Non-pigmented ciliary epithelial cell (primary cell): ENCODE measurements at places on chromosomes 3 and 15.

GRCh38 chr3:62325896-62326295 lies 47.5 kb downstream of the FEZF2 start:
- no peak for DNase-seq

DNA sequence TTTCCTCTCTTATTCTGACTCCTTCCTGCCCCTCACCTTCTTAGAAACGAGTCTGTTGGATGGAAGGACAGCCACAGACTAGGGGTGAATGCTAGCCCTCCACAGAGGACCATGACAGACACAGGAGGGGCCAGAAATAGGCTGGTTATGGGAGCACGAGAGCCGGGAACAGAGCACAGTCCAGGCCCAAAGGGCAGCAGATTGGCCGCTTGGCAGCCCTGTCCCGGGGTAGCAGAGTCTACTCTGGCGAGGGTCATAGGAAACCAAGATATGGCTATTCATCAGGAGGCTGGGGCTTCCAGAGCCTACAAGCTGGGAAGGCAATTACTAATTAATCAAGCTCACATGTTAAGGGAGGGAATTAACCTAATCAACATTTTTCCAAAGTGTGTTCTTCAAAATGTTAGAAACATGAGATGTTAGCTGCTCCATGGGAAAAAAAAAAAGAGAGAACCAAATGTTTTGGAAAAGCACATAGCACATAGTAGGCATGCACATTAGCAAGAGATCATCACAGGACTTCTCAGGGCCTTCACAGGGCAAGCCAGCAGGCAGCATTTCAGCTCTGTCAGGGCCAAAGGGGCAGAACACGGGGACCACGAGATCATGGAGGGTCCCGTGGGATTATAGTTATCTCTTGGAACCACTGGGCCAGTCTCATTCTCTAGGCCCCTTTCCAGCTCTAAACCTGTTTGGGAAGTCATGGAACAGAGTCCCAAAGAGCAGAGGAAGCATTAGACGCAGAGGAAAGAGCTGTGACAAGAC lies 13.3 kb downstream of the SEMA3G start:
- DNase-seq: no peak

- DNase-seq: no peak
Measured at GRCh38 chr15:81146466-81146865, 12.4 kb downstream of the CFAP161 start.

DNA sequence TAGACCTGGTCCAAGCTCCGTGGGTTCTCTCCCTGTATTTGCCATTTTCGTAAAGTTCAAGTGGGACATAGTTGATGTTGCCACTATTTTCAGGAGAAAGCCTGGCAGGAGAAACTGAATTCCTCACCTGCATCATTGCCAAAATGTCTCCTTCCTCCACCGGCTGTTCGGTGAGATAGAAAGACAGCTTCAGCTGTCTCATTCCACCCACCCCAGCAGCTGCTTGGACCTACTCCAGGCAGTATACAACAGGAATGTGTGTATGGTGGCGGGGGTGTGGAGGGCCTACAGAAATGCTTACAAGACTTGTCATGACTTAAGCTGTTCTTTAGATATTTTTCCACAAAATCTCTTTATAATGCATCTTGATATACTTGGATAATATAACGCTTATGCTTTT lies 132.7 kb upstream of the RAP2B start:
- peak; percentile 67 for DNase-seq

DNA sequence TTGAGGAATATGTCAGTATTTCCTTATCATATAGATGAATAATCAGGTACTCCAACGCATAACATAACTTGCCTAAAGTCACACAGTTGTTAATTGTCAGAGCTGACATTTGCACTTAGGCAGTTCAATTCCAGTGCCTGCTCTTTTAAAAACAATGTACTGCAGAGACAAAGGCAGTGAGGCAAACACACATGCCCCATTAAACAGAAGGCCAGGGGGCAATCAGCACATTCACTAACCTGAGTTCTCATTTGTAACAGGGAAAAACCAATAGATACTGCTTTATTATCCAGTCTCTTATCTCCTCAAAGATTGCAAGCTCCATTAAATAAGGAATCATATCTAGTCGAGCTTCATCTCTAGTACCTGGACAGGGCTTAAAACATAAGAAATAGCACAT lies 1017.4 kb downstream of the SQOR start:
- DNase-seq: no peak

DNA sequence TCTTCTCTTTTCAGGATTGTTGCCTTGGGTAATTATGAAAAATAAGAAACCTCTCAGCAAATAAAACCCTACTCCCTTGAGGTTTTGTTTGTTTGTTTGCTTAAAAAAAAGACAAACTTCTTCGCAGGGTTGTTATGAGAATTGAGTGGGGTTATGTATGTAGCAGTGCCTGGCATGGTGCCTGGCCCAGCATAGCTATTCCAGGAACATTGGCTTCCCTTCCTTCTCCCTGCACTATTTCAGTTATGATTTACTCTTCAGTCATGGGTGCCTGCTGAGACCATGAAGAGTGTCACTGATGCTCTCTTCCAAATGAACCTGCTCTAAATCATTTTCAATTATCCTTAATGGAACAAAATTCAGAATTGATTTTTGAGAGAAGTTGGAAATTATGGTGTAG lies 283.5 kb upstream of the ROPN1 start:
- DNase-seq: no peak

DNA sequence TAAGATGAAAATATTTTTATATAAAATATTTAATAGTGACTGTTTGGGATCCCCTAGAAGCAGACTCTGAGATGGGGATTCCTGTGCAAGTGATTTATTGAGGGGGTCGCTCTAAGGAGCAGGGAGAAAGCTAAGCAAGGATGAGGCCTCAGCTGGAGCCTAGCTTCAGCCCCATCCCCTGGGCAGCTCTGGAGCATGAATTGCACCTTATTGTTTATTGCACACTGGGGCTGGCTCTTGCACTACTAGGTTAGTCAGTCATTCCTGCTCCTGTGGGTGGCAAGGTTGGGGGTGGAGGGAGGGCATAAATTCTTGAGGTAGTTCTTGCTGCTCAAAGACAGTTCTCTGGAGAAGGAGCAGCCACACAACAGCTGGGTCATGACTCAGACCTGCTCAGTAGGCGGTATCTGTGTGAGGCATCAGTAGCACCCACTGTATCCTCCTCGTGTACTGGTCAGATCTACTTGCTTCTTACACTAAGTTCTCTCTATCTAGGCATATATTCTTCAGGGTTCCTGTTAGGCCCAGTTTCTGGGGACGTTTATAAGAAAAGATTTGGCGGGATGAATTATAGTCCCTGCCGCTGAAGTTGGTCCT lies 27.2 kb upstream of the TNFSF10 start:
- DNase-seq: peak; percentile 89

DNA sequence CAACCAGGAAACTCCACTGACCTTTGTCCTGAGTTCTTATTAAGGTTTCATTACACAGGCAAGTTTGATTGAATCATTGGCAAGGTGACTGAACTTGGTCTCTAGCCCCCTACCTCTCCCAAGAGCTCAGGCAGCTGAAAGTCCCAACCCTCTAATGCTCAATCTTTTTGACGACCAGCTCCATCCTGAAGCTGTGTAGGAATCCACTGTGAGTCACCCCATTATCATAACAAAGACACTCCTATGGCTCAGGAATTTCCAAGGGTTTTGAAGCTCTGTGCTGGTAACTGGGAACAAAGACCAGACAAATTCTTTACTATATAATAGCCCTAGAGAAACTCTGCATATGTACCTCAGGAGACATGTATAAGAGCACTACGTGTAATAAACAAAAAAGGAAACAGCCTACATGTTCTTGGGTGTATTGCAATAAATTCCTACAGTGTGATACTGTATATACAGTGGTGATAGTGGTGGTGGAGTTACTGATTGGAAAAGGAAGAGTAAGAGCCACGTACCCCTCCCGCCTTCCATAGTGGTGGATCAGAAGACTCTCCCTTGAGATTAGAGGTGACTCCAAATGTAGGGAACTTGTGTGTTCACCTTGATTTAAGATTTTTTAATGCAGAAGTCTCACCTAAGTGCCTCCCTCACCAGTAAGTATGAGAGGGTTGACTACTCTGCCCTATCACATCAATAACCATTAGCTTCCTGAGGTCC lies 116.6 kb downstream of the ST8SIA2 start:
- no peak for DNase-seq

GRCh38 chr3:110664148-110664547 lies 407.5 kb upstream of the NECTIN3 start:
- DNase-seq: no peak

DNA sequence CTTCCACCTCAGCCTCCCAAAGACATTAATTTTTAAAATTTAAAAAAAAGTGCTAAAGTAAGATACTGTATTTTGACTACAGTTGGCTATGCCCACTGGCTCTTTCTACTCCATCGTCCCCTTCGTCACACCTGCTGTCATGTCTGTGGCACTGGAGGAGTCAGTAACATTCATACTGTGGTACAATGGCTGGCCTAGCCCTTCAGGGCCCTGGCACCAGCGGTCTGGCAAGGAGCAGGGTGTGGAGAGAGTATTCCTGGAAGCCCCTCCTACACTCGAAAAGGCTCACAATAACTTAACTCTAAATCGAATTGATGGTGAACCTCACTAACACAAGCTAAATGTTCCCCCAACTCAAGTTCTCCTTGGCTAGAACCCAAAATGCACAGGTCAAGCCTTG lies 89.7 kb upstream of the RASGRF1 start:
- DNase-seq: no peak

DNA sequence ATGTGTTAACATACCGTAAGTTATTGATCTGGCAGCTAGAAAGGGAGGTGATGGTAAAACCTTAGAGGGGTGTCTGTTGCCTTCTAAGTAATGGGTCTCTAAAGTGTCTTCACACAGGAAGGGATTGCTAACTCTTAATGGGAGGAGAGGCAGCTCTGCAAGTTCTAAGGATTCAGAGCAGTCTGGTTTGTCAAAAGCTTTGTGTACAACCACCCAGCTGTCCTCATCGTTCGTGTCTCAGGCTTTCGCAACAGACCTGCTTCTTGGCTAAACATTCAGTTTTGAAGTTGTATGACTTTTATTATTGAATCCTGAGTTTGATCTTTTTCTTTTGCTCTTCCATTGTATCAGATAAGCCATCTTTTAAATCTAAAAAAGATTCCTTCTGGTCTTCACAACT lies 404.9 kb downstream of the SQOR start:
- DNase-seq: no peak
